PC-3 (cell line): ENCODE measurements at places on chromosomes 2 and 18. TPM values are rescaled to one million over a fixed set of nuclear protein-coding genes. Genes with fewer than 3 reads are reported as not detected.
A peak's percentile ranks its signal among the peaks of the same experiment; 100 is the strongest.

DNA sequence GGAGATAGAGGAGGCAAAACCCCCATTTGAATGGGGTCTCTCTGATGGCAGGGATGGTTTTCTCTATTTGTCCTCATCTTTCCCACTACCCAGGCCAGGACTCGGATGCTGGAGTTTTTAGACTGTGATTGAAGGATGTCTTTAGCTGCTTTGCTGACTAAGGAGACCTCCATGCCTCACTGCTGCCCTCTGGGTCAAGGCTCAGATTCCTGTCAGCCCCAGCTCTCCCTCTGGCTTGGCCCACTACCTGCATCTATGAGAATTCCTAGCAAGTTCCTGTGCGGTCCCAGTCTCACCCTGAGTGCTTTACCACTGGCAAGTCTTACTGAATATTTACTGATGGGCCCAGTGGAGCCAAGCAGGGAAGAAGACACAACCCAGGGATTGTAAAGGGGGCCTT lies 184.0 kb downstream of the CELF4 start:
- no peak for DNase-seq

DNA sequence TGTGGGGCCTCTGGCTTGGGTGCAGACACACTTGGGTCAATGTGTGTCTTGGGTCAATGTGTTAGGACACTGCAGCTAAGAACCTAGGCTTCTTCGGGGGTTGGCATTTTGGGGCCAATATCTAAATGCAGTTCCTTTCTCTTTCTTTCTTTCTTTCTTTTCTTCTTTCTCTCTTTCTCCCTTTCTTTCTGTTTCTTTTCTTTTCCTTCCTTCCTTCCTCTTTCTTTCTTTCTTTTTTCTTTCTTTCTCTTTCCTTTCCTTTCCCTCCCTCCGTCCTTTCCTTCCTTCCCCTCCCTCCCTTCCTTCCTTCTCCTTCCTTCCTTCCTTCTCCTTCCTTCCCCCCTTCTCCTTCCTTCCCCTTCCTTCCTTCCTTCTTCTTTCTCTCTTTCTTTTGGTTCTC lies 57.7 kb upstream of the OSR1 start:
- DNase-seq: no peak

GRCh38 chr2:69013142-69013839 lies at the start of gene ANTXR1:
Gene ANTXR1 (plus strand): TSS chr2:69013179. CDS start chr2:69013500, 321 bp downstream.
- peak; percentile 80 for DNase-seq

- DNase-seq: peak; percentile 11
These were observed 14.6 kb downstream of the ITGA4 start for GRCh38 chr2:181471783-181472182.

DNA sequence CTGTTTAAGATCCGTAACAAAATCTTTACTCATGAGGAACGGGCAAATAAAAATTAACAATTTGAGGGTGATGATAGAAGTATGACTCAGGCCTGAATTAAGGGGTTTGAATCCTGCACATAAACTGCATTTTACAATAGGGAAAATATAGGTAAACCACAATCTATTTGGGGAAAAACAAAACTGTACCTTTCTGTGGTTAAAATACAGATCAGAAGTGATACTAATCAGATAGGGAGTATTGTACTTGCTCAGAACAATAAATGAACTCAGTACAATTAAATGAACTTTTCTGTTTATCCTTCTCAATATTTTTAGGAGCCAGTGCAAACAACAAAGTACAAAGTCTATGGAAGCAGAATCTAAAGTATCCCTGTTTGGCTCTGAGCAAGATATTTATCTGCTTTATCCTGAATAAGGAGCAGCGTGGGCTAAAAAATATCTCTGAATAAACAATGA lies 287.3 kb downstream of the ZNF385B start:
- peak; percentile 79 for DNase-seq

The TUBA3D gene
- not detected in 2 replicates for total RNA-seq
